Activated CD4-positive, alpha-beta T cell treated with anti-CD3 and anti-CD28 coated beads, Interleukin-2, Interleukin-6, amounts not matched to agents 100 ng/mL and 50 ng/mL, durations not matched to agents 16 hours and 8 hours (primary cell): ENCODE measurements at places on chromosomes 16 and 17.

DNA sequence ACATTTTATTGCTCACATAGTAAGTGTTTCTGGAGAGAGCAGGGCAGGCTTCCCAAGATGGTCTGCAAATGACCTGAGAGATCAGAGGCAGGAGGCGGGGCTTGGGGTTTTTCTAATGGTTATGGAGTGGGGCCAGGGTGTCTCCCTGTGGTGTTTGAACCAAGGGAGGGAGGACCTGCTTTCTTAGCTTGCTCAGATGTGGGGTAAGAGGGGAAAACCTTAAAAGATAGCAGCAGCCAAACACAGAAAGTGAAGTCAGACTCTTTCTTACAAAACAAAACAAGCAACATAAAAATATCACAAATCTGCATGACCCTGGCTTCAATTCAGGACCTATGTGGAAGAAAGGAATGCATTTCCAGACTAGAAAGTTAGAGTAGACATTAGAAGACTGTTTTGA, 22.9 kb upstream of the DNAJA2 start:
- no peak for DNase-seq

DNA sequence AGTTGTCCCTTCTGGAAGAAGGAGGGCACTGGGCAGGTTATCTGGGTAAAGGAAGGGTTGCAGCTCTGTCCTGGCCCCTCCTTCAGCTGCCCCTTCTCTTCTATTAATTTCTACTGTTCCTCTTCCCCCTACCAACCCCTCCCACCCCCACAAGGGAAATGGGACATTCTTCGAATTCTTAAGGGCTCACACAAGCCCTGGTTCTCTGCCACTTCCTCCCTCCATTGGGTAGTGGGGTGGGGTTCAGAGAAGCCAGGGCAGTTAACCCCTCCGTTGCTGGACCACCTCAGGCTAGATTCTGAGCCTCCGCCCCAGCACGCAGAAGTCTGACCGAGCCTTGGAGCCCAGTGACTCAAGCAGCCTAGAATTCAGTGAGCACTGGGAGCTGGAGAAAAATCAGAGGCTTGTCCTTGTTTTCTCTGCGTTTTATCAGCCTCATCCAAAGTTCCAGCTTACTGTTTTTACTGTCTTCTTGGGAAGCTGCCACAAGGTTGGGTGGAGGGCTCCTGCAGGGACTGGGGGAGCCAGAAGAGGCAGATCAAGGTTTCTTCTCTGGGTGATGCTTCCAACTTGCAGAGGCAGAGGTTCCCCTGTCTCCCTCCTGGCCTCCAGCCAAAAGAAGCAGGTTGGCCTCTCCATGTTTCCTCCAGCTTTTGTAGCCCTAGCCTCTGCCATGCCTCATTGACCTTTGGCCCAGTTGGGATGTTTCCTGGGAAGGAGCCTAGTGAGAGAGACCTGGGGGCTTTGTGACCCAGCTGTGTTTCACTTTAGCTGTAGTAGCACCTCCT, 10.2 kb downstream of the LASP1 start:
- no peak for DNase-seq

GRCh38 chr17:6775871-6776405, at the start of gene FBXO39:
Gene FBXO39, plus strand, starts transcription at chr17:6776215. Its CDS starts 3,654 bp downstream, at chr17:6779869.
- no peak for DNase-seq

DNA sequence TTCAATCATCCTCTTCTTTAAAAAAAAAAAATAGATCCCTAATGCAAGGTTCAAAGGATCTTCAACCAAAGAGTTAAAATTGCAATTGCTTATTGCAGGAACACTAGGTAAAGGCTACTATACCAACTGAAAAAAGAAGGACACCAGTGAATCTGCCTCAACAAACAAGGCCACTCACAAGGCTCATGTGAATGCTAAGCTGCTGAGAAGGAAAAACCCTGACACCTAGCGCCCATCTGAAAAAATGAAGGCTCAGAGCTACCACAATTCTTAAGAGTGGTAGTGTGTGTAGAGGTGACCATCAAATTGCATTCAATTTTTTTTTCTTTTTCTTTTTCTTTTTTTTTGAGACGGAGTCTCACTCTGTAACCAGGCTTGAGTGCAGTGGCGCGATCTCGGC, 201.6 kb upstream of the C17orf78 start:
- DNase-seq = no peak

GRCh38 chr17:40915721-40916256, 21.7 kb downstream of the KRT23 start:
- DNase-seq = no peak

- no peak for DNase-seq
Observed at GRCh38 chr17:73156887-73157520, 7.8 kb upstream of the SSTR2 start.

GRCh38 chr17:36085765-36086164, 4.2 kb downstream of the CCL3 start:
- peak; percentile 65 for DNase-seq

GRCh38 chr16:84479716-84480450, 24.6 kb downstream of the MEAK7 start:
- DNase-seq = no peak

DNA sequence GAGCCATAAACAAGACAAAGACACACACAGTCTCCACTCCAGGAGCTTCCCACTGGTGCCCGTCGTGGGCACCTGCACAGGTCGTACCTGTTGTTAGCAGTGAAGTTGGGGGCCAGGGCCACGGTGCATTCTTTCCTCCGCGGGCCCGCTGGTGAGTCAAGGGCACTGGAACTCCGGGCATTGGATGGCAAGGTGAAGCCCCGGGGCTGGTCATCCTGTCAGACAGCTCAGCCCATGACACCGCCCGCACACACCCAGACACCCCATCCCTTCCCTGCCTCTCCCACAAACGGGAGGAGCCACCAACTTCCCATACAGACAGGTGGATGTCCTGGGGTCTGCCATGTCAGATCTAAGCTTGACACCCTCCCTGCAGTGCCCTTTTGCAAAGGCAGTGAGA, 16.1 kb downstream of the CEP131 start:
- no peak for DNase-seq

DNA sequence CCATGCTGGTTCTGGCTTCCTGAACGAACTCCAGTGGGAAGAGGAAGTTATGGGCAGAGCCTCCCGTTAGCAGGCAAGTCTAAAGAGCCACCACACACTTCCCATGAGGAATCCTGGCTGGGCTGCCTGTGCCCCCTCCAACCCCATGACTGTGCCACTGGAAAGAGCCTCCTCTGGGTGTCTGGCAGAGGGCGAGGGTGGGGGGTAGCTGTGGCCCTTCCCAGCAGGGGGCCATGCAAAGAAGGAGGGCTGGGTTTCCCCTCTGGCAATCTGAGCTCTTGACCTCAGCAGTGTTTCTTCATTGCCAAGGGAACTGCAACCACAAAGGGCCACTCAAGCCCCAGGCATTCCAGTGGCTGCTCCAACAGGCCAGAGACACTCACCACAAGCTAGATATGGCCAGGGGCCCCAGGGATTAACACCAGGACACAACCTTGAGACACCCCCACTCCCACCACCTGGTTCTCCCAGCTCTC, 1.7 kb upstream of the RRAD start:
- DNase-seq = no peak

- DNase-seq = no peak
Observed at GRCh38 chr17:64413513-64413912, 22.9 kb upstream of the PECAM1 start.
